ENCODE measurements at places on chromosomes 13 and 19.
A peak's percentile ranks its signal among the peaks of the same experiment; 100 is the strongest.

- no peak for DNase-seq
Observed at GRCh38 chr19:42422092-42422900, 4.9 kb downstream of the LIPE start.

- no peak for DNase-seq
Observed at GRCh38 chr13:67200183-67200582, 30.0 kb downstream of the PCDH9 start.

- DNase-seq: no peak
Observed at GRCh38 chr13:28286263-28286662, 147.9 kb downstream of the PAN3 start.

GRCh38 chr13:76523740-76524340 lies 362.4 kb downstream of the KCTD12 start:
- peak; percentile 1 for DNase-seq

DNA sequence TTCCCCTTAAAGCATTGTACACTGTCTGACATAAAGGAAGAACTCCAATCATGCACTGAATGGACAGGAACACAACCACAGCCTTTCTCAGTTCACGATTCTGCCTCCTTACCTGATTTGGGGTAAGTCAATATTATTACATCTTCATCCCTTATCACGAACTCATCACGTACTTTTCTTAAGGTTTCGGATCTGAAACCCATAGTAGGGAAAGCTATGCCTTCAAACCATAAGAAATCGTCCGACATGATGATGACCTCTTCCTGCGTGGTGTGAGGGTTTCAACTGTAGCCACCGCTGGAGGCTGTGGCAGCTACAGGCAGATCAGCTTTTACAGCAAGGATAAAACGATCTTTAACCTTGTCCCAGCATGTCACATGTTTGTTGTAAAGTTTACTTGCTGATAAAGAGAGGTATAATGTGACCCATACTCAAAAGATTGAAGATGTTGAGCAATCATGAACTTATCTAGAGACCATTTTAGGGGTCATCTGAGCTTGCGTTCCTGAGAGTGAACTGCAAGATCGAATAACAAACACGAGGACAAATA lies at the start of gene SULT2A1:
Gene SULT2A1 (minus strand): TSS at position 306 of the 550 bp plus-strand sequence. CDS start 58 bp downstream, at position 248.
- no peak for DNase-seq
